Pulmonary artery endothelial cell (primary cell): ENCODE measurements at places on chromosomes 7 and 10.

DNA sequence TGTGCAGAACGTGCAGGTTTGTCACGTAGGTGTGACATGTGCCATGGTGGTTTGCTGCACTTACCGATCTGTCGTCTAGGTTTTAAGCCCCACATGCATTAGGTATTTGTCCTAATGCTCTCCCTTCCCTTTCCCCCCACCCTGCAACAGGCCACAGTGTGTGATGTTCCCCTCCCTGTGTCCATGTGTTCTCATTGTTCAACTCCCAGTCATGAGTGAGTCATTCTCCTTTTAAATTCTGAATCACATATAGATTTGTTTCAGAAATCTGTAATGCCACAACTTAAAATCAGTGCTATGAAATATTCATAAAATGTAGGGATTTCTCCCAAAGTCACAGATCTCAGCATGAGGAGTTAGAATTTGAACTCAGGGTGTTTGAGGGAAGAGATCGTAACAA, 552.5 kb upstream of the MBL2 start:
- no peak for DNase-seq

- no peak for DNase-seq
These were observed 697 bp downstream of the ARPC1A start for GRCh38 chr7:99326408-99326782.

GRCh38 chr10:73643362-73643761, 2.1 kb upstream of the MYOZ1 start:
- DNase-seq: no peak

DNA sequence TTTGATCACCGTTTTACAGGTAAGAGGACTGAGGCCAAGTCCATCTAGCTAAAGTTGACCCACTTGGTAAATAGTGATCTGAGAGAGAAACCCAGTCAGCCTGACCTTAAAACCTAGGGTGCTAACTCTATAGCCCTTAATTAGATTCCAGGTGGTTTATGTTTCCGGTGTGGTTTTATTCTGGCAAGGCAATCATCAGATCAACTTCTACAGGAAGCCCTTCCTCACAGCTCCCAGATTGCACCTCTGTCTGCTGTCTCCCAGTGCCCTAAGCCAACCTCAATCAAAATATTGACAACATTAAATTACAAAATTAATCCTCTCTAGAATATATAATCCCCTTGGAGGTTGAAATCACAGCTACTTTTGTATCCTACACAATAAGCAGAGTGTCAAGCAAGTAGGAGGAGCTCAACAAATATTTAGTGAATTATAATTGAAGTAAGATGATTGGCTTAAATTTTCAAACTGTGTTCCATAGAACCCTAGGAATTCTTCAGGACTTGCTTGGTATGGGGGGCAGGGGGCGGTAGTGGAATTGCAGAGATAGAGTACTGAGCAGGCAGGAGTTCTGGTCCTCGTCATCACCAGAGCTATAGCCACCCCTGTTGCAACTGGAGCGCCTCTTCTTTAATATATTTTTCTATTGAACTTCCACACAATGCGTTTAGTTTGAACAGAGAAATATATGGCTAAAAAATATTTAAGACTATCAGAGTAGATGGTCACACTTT, 692.8 kb upstream of the LRRN3 start:
- no peak for DNase-seq
